ENCODE measurements at places on chromosomes 16 and 17.

DNA sequence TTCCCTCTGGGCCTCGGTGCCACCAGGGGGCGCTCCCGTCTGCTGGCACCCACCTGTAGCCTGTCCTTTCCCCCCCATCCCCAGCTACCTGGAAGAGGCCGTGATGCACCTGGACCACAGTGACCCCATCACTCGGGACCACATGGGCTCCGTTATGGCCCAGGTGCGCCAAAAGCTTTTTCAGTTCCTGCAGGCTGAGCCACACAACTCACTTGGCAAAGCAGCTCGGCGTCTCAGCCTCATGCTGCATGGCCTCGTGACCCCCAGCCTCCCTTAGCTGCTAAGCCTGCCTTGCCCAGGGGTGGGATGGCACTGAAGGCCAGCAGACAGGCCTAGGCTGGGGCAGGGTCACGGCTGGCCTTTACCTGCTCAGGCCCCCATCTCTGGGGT lies 818 bp upstream of the NRN1L start:
- peak; percentile 34 for DNase-seq

- DNase-seq: no peak
Measured at GRCh38 chr16:48479955-48480354, 94.7 kb upstream of the SIAH1 start.

- DNase-seq: no peak
Measured at GRCh38 chr17:7347630-7348477, 4.1 kb upstream of the KCTD11 start.

DNA sequence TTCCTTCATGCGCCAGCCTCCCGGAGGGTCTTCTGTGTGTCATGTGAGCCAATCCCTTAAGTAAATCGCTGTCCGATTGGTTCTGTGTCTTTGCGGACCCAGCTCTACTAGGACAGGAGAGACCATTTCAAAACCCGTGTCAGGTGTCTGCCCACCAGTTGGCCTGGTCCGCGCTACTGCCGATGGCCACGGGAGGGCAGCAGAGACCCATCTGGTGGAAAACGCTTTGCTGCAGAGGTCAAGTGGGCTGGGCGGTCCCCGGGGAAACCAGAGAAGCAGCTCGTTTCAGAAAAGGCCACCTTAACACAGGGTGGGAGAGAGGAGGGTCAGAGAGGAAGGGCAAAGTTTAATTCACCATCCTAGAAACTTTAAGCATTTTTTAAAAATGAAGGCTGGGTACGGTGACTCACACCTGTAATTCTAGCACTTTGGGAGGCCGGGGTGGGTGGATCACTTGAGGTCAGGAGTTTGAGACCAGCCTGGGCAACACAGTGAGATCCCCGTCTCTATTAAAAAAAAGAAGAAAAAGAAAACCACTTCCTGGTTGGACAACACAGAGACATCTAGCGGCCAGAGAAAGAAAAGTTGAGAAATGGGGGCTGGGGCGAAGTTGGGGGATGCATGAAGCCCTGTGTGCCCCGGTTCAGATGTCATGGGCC lies 2.8 kb upstream of the CIBAR2 start:
- DNase-seq: peak; percentile 64

DNA sequence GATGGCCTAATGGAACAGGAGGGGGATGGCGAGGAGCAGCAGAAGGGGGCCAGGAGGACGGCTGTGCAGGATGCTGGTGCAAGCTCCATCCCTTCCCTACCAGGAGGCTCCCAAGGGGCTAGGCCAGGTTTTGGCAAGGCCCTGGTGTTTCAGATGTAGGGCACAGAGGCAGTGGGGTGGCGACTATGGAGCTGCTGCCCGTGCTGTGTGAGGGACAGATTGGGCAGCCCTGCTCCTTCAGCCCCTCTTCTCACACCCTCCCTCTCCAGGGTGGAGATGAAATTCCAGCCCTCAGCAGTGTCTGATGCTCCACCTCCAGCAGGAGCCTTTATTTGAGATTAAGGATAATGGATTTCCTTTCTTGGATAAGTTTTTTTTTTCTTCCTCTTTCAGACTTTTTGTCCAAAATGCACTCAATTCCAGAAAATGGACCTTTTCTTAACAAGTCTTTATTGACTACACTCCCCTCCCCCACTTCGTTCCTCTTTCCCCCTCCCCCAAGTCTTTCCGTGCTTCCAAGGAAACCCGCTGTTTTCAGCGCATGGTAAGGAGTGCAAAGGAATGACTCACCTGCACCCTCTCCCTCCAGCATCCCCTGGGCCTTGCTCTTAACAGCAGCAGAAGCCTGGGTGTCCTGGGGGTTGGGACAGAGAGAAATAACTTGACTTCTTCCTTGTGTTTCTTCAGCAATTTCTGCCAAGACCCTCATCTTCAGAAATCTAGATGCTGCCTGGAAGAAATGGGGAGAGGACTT lies 95.2 kb downstream of the CCDC182 start:
- no peak for DNase-seq

- no peak for DNase-seq
Measured at GRCh38 chr16:81576696-81577095, 132.1 kb downstream of the CMIP start.

DNA sequence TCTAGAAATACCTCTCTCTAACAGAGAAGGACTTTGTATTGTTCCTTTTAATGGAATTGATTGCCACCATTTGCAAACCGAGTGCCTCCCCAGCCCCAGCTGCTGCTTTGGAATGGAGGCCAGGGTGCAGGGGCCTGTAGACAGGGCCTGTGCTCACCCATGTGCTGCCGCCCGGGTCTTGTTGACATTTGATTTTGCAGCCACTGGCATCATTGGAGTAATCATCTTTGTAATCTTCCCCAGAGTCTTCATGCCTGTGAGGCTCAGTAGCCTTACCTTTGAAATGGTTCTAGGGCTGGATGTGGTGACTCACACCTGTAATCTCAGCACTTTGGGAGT lies 119.8 kb downstream of the CLEC16A start:
- no peak for DNase-seq

GRCh38 chr17:42421136-42421506 lies 1.9 kb downstream of the CAVIN1 start:
- DNase-seq: no peak

- DNase-seq: no peak
Measured at GRCh38 chr17:21194226-21194625, 19.7 kb downstream of the TMEM11 start.

DNA sequence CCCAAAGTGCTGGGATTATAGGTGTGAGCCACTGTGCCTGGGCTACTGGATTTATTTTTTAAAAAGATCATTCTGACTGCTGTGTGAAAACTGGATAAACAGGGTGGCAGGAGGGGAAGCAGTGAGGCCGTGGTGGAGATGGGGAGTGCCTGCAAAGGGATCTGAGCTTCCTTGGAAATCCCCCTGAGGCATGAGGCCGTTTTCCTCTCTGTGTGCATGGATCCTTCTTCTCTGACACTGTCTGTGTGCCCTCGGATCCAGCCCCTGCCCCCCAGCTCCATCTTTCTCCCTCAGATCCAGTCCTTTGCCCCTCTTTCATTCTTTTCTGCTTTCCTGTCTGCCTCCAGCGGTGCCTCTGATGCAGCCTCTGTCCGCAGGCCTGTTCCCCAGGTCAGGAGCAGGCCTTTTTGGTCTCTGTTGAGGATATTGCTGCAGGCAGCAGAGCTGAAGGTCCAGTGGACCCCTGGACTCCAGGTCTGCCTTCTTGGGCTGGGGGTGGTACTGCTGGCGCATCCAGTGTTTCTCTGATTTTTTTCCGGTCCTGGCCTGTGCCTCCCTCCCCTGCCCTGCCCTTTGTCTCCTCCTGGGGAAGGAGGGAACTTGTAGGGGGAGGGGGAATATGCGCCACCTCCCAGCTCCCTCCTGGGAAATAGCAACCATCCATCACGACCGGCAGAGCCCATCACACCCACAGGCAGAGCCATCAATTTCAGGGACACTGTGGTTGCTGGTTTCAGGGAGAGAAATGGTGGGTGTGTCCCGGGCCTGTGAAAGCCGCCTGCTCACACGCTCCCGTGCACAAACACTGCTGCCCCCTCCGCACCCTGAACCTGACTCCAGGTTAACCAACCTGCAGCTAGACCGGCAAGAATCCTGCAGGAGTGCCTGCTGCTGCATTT lies 17.0 kb downstream of the MGAT5B start:
- DNase-seq: no peak

DNA sequence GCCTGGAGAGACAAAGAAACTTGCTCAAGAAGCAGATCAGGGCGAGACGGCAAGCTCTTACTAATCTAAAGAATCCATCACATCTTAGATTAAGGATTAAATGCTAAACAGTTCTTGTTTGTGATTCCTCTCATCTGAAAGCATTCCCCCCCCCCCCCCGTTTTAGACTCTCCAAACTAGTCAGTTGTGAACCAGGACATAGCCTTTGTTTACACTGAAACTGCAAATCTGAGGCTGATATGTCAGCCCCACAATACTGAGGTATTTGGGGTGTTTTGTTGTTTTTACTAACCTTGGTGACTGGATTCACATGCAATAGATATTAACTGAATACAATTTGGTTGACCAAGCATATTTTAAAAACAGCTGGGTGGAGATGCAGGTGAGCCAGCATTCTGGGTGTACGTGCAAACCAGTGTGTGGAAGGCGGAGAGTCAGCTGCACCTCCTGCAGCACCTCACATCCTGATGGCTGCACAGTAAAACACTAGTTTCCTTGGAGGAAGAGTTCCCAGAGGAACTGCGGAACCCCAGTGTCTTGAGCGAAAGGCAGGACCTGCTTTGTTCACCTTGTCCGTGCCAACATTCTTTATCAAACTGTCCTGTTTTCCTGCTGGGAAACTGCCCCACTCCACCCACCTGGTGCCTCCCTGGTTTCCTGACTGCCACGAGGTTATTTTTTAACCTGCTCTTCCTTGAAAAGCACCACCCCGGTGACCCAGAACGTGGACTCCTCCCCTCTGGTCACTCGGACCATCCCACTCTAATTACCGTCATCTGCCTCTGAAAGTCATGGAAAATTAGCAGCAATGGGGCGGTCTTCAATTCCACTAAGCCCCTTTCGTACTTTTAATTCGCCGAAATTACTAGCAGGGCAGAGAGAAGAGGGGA lies 1.2 kb upstream of the YPEL2 start:
- DNase-seq: no peak

DNA sequence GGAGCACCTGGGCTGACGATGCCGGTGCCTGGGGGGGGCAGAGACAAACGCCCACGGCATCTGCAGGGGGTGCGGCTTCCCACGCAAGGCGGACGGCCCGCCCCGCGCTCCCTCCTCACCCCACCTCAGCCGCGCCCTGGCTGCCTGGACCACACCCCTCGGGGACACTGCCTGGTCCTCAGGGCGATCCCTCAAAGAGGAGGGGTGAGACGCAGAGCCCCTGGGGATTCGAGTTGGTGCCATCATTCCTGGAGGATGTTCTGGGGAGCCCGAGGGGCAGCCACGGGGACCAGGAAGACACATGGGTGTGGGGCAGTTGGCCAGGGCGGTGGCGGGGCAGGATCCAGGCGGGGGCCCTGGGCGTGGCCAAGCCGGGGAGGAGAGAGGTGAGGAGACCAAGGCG lies 3.9 kb downstream of the IGFALS start:
- no peak for DNase-seq

All from spinal cord (tissue), 10 donors.